ENCODE measurements at places on chromosomes 11 and 22. TPM values are rescaled to one million over a fixed set of nuclear protein-coding genes. Genes with fewer than 3 reads are reported as not detected.
A peak's percentile ranks its signal among the peaks of the same experiment; 100 is the strongest.

DNA sequence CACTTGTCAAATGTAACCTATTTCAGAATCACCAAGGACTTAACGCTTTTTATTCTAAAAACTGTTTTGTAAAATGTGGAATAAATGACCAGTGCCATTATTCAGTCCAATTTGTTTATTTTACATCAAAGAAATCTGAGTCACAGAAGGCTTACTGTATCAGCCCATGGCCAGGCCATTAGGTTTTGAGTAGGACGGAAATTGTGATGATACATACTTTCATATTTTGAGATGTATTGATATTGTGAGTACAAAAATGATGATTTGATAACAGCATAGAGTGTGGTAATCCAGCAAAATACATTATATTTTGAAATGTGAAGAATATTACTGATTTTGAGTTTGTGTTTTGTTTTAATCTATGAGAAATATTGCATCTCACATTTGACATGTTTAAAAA lies 81.1 kb downstream of the PIWIL3 start:
- DNase-seq: no peak

GRCh38 chr11:77144857-77145428 lies 16.9 kb downstream of the MYO7A start:
- DNase-seq: no peak

GRCh38 chr22:17664414-17665055 lies 26.0 kb downstream of the BCL2L13 start:
- DNase-seq: no peak

GRCh38 chr11:2724104-2724503 lies 24.3 kb upstream of the KCNQ1OT1 start:
- no peak for DNase-seq

- DNase-seq: no peak
Observed at GRCh38 chr11:93845181-93846092, 5.0 kb downstream of the VSTM5 start.

DNA sequence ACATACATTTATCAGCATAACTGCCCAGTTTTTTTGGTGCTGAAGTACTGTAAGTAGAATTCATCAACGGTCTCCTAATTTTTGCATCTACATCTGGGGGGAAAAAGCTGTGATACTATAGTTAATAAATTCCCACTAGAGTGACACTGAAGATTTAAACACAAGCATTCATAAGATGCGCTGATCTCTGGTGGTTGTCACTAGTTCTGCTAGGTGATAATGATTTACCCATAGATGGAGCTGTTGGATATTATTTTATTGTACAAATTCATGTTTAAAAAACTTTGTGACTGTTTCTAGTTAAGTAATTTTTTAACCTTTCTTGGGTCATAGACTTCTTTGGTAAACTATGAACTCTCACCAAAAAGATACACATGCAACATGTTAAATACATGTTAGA lies 106.6 kb downstream of the EMSY start:
- DNase-seq: peak; percentile 32

- DNase-seq: peak; percentile 37
Observed at GRCh38 chr22:20531404-20532201, 24.2 kb downstream of the MED15 start.

GRCh38 chr11:44708009-44708408 lies 18.8 kb upstream of the TSPAN18 start:
- no peak for DNase-seq

GRCh38 chr11:127105593-127106541 lies 105.3 kb upstream of the KIRREL3 start:
- peak; percentile 33 for DNase-seq

DNA sequence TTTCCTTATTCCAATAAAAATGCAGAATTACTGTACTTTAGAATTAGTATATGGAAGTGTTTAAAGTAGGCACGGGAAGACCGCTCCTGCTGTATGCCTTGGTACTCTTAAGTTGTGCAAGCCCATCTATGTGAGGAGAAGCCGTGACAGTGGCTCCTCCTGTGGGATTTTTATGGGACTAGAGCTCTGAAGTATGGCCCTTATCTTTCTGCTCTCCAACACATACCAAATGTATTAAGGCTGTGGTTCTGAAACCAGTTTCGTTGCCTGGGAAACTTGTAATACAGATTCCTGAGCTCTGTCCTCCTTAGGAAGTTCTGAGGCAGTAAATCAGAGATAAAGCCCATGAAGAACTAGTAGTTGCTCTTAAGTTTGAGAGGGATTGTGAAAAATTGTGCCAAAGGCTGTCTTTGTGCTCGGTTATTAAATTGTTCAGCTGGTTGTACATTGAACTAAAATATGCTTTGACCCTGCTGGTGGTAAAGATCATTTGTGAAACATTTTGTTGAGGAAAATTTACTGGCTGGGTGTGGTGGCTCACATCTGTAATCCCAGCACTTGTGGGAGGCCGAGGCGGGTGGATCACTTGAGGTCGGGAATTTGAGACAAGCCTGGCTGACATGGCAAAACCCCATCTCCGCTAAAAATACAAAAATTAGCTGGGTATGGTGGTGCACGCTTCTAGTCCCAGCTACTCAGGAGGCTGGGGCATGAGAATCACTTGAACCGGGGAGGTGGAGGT lies 29.3 kb downstream of the RTN3 start:
- DNase-seq: peak; percentile 65

DNA sequence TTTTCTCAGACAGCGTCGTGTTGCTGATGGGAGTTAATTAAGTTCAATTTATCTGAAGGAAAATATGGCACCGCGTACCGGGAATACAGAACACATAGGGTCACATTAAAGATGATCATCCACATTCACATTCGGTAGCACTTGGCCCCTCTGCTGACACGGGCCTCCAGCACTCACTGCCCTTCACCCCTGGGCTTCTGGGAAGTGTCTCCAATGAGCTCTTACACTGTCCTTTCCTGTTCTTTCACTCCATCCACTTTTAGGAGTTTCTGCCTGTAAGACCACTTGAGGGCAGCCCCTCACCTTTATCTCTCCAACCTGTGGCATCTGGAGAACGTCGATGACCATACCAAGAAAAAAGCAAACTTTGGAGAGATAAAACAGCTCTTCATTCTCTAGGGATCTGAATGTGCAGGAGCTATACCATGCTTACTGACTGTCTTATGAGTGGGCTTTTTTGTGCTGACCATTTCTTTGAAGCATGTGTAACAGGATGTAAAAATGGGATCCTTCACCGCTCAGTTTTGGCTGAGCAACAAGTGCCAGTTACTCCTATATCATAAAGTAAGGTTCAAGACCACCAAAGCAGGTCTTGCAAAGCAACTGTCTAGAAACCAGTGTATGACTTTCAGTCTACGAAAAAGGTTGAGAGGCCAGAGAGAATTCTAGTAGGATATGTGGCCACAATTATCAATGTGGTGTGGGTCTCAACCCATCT lies 1.1 kb upstream of the SERGEF start:
- DNase-seq: no peak

Gene CNIH2
- total RNA-seq: 1.1 TPM

Gene DCHS1
- total RNA-seq: 39.9 TPM

Gene KCNK7
- total RNA-seq: 0.46 TPM

Gene SYCE3
- total RNA-seq: not detected

Gene UBASH3B
- 9.6 TPM for total RNA-seq
